ENCODE measurements at places on chromosomes 12 and 14.

GRCh38 chr12:51103977-51104376, 20.6 kb upstream of the CSRNP2 start:
- DNase-seq = no peak

- no peak for DNase-seq
Observed at GRCh38 chr12:26711569-26711968, 121.4 kb downstream of the ITPR2 start.

DNA sequence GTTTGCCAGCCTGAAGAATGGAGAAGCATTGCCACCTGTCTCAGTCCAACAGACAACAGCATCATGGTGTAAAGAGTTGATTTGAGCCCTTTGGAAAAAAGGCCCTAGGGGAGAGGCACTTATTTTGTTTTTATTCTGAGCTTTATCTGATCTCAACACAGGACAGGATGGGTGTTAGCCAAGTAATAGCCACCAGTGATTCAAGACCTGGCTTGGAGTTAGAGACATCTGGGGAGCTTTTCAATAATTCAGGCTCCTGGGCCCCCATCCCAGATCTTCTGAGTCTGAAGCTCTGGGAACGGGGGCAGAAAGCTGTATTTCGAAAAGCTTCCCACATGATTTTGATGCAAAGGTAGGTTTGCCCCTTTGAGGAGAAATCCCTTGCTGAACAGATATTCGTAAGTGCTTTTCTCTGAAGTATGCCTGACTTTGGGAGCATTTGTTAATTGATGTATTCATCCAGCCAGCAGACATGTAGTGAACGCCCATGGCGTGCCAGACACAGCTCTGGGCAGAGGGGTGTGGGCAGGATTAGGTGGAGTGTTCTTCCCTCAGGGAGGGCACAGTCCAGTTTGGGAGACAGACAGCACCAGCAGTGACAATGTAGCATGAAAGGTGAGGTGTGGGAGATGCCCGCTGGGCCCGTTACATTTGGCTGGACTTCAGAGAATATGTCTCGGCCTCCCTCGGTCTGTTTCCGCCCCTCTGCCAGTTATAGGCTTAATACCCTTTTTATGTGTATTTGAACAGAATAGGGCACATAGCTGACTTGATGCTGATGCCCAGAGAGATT, 72.5 kb downstream of the TSPAN9 start:
- no peak for DNase-seq

DNA sequence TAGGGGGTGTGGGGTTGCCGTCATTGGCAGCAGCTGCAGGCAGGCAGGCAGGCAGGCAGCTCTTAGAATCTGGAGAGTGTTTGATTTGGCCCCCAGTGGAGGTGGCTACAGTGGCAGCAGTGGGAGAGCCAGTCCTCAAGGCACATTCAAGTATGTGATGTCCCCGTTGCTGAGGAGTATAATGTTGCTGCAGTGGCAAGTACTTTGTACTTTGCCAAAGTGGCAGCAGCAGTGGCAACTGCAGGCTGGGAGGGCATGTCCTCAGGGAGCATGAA, 147.1 kb downstream of the PAPOLA start:
- no peak for DNase-seq
